Islet precursor cell (in vitro differentiated cells): ENCODE measurements at places on chromosomes 4 and X.
A peak's percentile ranks its signal among the peaks of the same experiment; 100 is the strongest.

GRCh38 chr4:130747842-130748241 is 1651.9 kb downstream of the C4orf33 start:
- no peak for DNase-seq

GRCh38 chr4:175280153-175280552 is 362.0 kb downstream of the ADAM29 start:
- no peak for DNase-seq

GRCh38 chrX:10015723-10016518 is 48.8 kb downstream of the CLDN34 start:
- peak; percentile 73 for DNase-seq

DNA sequence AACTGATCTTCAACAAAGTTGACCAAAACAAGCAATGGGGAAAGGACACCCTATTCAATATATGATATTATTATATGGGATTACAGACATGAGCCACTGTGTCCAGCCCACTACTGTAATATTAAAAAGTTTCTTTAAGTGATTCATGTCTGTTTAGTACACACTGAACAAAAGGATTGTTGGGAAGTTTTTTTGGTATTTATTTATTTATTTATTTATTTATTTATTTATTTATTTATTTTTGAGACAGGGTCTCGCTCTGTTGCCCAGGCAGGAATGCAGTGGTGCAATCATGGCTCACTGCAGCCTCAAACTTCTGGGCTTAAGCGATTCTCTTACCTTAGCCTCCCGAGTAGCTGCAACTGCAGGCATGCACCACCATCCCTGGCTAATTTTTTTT is 58.4 kb upstream of the PGAM4 start:
- DNase-seq: no peak
